HAP-1 (cell line): ENCODE measurements at places on chromosomes 6 and 20.

- no peak for DNase-seq
Observed at GRCh38 chr6:47237196-47237595, 72.5 kb downstream of the TNFRSF21 start.

GRCh38 chr6:144411531-144412165 is 126.5 kb downstream of the UTRN start:
- no peak for DNase-seq

GRCh38 chr6:22113026-22113766 is 183.6 kb downstream of the PRL start:
- no peak for DNase-seq

DNA sequence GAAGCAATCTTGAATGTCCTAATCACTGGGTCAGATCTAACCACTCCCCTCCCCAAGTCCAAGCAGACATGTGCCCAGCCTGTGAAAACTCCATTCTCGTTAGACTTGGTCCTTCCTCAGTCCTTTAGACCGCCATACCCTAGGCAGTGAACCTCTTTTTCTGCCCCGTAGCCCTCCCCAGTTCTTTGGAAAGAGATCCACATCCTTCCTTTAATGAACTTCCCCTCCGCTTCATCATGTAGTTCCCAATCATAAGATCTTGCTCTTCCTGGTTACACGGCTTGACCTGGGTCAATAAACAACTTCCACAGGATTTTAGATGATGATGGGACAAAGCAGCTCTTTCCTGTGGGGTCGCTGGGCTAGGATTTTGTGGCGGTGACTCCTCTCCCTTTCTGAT is 9.6 kb downstream of the AHCY start:
- no peak for DNase-seq

DNA sequence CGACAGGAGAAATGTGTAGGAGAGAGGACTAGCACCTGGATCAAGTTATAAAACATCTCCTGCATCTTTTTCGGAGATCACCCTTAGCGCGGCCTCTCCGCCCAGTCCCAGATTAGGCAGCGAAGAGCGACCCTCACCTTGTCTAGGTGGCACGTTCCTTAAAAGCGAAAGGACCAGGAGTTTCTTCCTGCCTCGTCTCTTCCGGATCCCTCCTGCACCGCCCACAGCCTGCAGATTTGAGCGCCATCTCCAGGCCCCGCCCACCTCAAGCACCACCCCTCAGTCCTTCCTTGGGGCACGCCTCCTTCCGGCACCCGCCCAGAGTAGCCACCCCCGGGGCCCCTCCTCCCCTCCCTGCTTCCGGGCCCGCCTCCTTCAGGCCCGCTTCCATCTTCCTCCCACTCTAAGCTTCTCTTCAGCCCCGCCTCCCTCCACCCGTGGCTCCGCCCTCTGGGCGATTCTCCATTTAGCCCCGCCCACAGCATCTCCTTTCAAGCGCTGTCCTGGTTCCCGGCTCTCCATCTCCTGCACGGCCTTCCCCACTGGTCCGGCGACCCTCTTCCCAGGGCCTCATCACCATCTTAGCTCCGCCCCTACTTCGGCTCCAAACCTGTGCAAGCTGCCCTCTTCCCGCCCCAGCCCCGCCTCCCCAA is 662 bp upstream of the RALY start:
- DNase-seq = peak; percentile 99

- DNase-seq = no peak
Observed at GRCh38 chr6:89536231-89536630, 102.3 kb downstream of the LYRM2 start.

- no peak for DNase-seq
Observed at GRCh38 chr6:143555071-143555492, 43.6 kb upstream of the FUCA2 start.

GRCh38 chr6:107330168-107330567 is 129.2 kb downstream of the PDSS2 start:
- DNase-seq = no peak

DNA sequence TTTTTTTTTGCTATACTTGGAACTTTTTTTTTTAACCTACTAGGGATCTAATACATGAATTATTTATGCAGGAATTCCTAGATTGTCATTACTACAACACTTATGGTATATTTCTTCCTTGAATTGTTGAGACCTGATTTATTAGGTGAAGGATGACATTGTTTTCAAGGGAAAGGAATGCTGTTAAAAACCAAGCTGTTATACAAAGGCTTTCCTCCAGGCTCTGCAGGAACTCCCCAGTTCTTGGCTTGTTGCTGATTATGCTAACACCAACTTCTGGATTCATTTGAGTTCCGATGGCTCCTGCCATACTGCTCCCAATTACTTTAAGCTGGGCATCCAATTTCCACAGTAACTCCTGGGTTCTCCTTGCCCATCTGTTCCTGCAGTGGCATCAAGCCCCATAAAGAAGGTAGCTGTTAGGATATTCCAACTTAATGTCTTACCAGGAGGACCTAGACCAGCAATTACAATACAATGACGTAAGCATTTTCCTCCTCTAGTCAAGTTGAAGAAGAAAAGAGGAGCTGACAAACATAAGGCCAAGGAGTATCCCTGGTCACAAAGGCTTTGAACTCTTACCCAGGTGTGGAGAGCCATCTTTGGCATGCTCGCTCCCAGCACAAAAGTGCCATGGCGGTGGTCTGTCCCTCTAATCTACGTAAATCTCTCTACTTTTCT is 215.9 kb upstream of the AGPAT4 start:
- peak; percentile 16 for DNase-seq

GRCh38 chr6:105332576-105332975 is 70.3 kb downstream of the PREP start:
- no peak for DNase-seq

DNA sequence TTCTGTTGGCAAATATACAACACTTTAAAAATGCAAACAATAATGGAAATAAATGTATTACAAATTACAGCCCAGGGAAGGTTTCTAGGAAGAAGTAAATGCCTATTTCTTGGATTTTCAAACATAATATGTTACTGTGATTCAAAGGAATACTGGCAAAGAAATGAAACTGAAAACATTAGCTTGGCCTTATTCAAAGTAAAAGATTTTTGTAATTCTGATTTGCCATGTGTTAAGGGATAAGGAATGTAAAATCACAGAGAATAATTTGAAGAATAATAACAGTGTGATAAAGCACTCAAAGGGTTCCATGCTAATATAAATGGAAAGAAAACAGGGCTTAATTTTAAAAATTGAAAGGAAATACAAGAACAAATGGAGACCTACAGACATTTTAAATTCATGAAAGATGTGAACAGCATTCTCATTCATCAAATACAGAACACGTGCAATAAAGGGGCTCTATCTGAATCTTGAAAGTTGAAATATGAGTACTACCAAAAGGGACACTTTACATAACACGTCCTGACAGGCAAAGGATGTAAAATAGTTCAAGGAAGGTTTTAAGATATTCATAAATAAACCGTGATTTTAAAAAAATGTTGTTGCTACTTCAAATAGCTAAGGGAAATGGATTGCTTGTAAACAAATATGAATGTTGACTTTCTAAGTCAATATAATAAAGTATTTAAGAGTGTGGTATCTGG is 138.1 kb downstream of the RFPL4B start:
- DNase-seq = no peak

DNA sequence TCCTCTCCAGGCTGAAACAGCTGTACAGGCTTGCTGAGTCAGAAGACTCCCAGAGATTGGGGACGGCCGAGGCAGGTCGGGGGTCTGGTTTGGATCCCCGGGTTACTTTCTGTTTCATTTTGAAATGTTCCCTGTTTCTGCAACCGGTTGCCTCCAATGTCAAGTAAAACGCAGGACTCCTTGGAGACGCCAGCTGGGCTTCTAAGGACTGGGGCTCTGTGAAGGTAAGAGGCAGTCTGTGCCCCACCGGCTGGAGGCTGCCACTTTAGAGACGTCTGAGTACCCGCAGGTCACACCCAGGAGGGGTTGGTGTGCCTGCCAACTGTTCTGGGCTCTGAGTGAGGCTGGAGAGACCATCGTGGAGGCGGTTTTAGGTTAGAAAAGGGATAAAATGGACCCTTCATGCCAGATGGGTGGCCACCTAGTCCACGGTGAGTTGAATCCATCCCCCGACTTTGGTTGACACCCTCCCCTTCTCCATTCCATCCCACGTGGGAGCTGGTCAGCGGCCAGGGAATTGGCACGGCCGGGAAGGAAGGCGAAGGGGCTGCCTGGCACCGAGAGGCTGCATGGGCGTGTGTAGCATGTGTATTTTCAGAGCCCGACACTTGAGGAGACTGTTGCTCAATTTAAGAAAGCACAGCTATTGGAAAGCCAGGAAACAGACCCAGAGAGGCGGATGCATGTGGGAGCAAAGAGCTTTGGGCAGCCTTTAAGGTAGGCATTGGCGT is 240.9 kb downstream of the PHACTR1 start:
- no peak for DNase-seq

DNA sequence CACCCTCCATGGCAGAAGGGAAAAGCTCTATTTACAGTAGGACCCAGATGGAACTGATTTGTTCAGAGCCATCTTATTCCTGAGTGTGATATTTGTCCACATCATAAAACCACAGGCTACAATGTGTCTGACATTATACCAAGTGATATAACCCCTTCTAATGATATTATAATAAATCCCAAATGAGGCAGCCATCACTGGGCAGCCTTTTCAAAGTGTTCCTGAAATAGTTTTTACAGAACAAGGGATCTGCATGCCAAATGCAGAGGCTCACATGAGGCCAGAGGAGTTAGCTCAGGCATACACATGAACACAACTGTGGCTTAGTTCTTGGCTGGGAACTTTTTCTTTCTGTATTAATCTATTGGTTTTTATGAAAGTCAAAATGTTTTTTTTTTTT is 207.7 kb downstream of the MAFB start:
- DNase-seq = no peak

DNA sequence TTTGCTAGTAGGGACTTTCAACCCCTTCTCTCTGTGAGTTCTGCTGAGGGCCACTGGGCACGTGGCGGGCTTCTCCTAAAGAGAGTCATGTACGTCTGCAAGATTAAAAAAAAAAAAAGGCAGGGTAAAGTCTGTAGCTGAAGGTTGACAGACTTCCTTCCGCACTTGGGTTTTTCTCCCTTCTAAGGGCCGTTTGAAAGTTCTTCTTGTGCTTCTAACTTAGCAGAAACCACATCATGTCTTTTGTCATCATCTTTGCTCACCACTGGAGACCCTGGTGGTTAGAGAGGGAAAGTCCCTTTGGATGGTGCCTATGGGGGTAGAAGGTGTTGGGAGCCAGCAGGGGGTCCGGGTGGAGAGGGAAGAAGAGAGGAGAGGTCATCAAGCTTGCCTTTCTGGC is 31.4 kb downstream of the PRDM1 start:
- DNase-seq = no peak

GRCh38 chr6:21521276-21521675 is 72.3 kb upstream of the SOX4 start:
- no peak for DNase-seq

DNA sequence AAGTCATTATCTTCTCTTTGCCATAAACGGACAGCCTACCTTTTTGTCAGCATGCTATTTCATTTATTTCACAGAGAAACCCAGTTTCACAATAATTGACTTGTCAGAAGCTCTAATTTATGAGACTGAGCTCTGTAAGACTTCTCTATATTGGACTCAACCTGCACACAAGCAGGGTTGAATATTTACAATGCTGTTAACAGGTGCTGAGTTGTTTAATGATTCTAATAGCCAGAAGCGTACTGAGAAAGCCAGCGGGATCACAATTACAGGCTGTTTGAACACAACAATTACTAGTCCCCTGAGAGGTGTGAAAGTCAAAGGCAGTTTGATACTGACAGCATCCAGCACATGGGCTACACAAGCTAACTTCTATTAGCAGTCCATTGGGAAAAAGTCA is 128.2 kb upstream of the SIM1 start:
- DNase-seq = peak; percentile 88

DNA sequence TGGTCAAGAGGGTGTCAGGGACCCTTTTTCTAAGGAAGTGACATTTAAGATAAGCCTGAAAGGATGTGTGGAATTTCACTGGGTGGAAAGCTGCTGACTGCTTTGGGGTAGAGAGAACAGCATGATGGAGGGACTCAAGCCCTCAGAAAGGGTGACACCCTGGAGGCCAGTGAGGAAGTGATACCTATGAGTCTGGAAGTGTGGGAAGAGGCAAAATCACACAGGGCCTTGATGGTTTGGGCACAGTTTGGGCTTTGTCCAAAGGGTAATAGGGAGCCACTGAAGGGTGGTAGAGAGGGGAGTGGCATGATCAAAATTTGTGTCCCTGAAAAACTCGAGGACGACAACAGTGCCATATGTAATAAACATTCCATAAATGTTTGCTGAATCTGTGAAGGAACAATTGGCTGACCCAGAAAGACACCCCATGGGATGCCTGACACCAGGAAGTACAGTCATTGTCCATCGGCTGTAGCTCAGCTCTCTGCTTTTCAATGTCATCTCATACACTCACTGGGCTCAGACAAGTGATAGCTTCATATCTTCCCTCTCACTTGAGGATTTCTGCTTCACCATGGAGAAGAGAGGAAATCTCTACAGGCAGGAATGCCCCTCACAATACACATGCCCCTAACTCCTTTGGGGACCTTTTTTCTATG is 21.3 kb downstream of the CASS4 start:
- DNase-seq = no peak

DNA sequence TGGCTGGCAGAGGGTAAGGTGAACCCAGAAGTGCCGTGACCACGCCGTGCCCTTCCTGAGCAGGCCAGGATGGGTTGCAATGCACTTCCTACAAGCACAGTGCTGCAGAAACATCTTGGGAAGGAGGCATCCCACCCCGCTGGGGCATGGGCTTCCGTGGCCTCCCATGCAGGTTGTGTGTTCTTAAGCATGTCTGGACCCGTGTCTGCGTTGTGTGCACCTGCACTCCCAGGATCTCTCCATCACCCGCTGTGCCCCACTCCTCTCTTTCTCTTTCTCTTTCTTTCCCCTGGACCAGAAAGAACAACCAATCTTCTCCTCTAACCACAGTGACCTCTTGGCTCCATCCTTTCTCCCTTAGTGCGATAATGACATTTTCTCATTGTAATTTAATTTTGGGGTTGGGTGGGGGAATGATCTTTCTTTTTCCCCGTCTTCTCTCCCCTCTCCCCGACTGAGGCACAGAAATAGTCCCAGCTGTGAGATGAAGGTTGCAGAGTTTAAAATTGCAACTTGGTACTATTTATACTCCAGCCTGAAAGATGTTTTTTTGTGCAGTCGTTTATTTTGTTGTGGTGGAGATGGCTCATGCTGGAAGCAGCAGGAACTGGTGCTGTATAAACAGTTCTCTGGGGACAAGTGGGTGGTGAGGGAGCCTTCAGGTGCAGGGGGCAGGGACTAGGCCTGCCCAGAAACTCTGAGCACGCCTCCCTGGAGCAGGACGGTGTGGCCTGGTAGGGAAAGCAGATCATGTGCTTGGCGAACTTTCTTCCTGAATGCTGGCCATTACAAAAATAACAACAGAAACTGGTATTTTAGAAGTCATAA is 20.5 kb downstream of the BCAS4 start:
- no peak for DNase-seq

- no peak for DNase-seq
Observed at GRCh38 chr6:160042788-160043301, 74.0 kb downstream of the IGF2R start.

GRCh38 chr20:3545401-3545925 is 74.6 kb downstream of the ATRN start:
- no peak for DNase-seq

GRCh38 chr6:14699803-14700601 is 545.9 kb upstream of the JARID2 start:
- DNase-seq = no peak
